Kidney epithelial cell (primary cell): ENCODE measurements at places on chromosomes 4 and X. TPM values are rescaled to one million over a fixed set of nuclear protein-coding genes. Genes with fewer than 3 reads are reported as not detected.

DNA sequence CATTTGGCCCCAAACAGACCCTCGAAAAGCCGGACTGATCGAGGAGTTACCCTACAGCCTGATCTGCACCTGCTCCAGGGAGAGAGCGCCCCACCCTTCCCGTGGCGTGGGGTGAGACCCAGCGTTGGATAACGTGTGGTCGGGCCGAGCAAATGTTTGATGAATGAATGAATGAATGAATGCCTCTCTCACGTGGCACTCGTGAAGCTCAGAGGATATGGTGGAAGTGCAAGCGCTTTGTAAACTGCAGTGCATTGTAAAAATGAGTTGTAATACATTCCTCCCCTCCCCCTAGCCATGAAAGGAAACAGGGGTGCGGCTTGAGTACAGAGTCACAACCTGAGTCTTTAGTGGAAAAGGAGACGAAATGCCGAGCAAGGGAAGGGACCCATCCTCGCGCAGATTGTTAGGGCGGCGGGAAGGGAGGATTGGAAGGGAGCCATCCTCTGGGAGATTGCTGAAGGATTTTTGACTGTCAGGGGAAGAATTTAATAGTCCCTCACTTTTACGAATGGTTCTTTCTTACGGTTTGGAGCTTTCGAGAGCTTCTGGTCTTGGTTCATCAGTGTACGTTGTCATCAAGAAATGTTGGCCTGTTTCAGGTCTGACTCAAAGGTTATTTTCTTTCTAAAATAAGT, 772 bp upstream of the FBXW7 start:
- no peak for DNase-seq

- DNase-seq, result no peak
Observed at GRCh38 chr4:15182600-15183220, 180.4 kb downstream of the CPEB2 start.

- DNase-seq, result no peak
Observed at GRCh38 chr4:125702406-125702805, 387.7 kb downstream of the FAT4 start.

The OPN1MW gene
- not detected in 2 replicates for total RNA-seq

DNA sequence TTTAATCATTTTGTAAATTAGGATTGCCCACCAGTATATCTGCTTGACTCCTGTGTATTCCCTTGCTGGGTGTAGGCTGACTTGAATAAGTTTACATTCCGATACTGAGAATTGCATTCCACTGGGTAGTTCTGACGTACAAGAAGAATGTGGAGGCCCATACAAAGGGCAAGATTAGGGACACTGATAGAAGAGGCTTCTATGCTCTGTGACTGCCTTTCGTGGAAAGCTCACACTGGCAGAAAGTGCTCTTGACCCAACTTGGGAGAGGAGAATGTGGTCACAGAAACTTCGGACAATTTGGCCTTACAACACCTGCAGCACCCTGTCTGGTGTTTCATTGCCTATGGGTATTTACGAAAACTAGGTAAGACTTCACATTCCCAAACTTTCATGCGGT, 126.3 kb downstream of the RAPGEF2 start:
- peak; percentile 35 for DNase-seq

GRCh38 chr4:59503731-59504130, 1696.4 kb upstream of the ADGRL3 start:
- no peak for DNase-seq

DNA sequence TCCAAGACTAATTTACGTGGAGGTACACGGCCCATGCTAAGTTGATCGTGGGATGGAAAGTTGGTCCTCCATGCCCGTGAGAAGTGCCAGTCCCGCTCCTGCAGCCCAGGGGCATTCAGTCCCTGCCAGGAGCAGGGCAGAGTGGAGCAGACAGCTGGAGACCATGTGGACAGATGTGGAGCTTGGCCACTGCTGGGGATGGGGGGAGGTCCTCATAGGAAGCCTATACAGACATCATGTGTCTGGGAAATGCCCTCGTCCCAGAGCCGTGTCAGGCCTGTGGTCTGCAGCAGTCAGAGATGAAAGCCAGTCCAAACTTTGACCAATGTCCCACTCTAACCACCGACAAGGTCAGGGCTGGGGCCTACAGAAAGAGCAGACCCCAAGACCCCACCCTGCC, 118.4 kb downstream of the CPZ start:
- no peak for DNase-seq

GRCh38 chr4:152255437-152255836, 280.5 kb downstream of the FBXW7 start:
- no peak for DNase-seq

The SMIM31 gene
- total RNA-seq, result not detected in 2 replicates

The NEIL3 gene
- total RNA-seq, result 2.1 TPM in 2 replicates

GRCh38 chr4:108166441-108167315, 2.1 kb downstream of the LEF1 start:
- DNase-seq, result no peak

- no peak for DNase-seq
Observed at GRCh38 chr4:23368081-23368697, 521.7 kb downstream of the PPARGC1A start.

DNA sequence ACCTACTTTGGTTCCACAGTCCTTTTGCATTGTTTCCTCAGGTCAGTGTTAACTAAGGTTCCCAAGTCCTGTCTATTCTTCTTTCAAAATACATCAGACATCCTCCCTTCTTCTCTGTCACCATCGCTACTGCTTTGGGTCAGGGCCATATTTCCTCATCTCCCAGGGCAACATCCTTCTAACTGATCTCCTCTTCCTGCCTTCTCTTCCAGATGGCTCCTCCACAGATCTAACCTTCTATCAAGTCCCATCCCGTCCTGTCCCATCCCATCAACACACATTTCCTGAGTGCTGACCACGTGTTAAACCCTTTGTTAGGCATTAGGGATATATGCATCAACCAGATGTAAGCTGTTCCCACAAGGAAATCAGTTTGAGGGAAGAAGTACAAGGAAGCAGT, 25.9 kb downstream of the PLAC1 start:
- DNase-seq, result no peak

The CXCL13 gene
- total RNA-seq, result not detected in 2 replicates

DNA sequence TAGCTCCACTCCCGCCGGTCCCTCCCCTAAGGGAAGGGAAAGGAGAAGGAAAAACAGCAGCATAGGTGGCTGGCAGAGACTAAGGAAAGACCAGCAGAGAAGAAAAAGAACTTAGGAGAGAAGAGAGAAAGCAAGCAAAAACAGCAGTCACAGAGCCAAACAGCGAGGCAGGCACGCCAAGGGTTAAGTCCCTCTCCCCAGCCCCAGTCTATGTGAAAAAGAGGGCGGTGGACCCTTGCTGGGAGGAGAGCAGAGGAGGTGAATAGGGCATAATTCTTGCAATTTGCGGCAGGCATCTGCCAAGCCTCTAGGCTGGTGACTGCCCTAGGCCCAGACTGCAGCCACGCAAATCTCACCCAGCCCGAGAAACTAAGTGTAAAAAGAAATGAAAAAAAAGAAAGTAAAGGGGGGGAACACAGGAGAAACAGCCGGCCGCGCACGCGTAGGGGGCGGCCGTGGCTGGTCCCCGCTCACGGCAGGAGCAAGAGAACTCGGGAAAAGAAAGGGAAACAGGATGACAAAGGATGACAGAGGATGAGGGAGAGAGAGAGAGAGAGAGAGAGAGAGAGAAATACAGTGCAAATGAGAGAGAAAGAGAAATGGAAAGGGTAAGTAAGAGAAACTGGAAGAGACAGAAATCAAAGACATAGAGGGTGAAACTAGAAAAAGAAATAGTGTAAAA, 48.6 kb downstream of the MAGEA9 start:
- no peak for DNase-seq

DNA sequence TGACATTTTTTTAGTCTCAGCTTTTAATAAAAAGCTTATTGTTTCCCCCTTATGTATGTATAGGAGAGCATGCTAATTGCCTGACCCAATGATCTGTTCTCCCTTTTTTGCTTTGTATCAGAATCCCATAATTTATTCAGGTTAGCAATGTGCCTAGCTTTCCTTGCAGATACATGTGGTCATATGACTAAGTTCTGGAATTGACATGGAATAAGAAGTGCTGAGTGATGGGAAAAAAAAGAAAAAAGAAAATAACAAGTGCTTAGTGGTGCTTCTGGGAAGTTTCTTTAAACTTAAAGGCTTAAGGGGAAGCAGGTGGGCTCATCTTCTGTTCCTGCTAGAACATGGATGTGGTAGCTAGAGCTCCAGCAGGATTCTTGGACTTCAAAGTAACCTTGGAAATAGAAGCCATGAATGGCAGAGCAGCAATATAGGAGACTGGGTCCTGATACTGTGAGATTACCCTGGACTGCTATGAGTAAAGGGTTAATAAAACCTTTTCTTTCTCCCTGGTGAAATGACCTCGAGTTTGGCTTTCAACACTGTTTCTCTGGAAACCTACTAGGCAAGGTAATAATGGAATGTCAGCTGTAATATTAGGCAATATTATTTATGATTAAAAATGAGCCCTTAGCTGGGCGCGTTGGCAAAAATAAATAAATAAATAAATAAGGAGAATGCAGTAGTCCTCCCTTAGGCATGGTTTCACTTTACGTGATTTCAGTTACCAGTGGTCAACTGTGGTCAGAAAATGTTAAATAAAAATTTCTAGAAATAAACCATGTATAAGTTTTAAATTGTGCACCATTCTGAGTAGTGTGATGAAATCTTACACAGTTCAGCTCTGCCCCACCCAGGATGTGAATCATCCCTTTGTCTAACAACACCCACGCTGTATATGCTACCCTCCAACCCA, 16.7 kb upstream of the RBM41 start:
- no peak for DNase-seq

- peak; percentile 68 for DNase-seq
Observed at GRCh38 chr4:153950100-153950979, 161.5 kb upstream of the SFRP2 start.

- peak; percentile 10 for DNase-seq
Observed at GRCh38 chr4:149553959-149554520, 261.6 kb downstream of the IQCM start.

The GCNA gene
- 3.1 and 4.1 TPM in 2 replicates for total RNA-seq

DNA sequence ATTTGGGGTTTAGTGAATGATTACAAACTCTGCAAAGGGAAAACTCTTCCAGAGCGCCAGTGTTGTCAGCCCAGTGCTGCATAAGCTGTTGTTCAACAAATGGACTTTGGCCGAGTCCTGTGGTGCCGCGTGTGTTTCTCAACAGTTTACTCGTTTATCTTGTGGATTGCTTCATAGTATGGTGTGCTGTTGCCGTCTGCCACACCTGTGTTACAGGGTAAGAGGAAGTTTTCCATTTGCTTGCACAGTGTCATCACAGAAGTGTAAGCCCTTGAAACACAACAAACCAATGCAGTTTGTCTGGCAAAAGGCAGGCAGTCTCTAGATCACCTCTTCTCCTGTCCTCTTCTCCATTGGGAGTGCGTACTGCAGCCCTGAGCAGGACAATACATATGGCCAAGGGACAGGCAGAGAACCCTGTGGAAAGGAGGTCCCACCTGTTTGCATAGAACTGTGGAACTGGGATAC, 66.3 kb downstream of the DCUN1D4 start:
- no peak for DNase-seq

The PDGFC gene
- 67.2 and 82.5 TPM in 2 replicates for total RNA-seq

- DNase-seq, result no peak
Observed at GRCh38 chr4:89837993-89838390, 1.0 kb upstream of the SNCA start.

The LEF1 gene
- total RNA-seq, result 9.1 and 13.2 TPM in 2 replicates

The ACSL4 gene
- total RNA-seq, result 68.0 and 70.4 TPM in 2 replicates

DNA sequence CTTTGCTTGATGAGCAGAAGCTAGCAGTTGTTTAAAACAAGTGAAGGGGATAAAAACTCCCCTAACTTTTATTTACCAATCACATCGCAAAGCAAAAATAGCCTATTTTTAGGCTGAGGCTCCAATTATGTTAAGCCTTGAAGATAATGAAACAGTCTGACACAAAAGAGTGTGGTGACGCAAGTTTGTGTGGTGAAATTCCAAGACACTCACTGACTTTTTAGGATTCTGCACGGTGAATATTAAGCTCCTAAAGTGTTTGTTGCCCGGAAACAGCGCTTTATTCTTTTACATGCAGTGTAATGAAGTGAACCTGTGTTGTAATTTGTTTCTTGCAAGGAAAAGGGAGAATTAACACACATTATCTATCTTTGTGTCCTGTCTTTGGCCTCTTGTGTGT, 74.8 kb downstream of the POLA1 start:
- DNase-seq, result no peak

DNA sequence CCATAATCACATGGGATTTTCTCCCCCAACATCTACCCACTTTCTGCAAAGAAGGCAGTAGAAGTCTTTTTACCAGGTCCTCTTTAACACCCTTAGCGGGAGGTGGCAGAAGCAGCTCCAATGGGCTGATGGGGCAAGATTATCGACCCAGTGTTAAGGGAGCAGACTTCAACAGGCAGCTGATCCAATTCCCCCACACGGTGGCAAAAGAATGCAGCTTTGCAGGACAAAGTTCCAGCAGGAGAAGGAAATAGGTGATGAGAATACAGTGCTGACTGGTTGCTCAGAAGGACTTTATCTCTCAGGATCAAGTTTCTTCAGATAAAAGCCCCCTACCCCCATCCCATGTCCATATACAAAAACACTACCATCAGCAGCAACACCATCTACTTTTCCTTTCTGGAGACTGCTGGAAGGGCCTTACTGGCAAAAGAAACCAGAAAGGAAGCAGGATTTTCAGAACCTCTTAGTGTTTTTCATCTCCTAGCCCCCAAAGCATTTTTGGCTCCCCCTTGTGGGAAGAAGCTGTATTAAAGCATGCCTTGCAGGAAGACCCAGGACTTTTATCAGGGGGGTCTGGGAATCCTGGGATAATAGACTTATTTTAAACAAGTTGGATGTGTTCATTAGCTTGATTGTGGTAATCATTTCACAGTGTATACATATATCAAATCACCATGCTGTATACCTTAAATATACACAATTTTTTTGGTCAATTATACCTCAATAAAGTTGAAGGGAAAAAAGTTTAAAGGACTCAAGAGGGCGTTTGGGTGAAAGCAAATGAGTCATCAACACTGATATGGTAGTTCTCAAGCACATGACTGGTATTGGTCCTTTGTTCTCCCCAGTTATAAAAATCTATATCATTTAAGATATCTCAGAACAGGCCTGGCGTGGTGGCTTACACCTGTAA, 146.4 kb downstream of the GPC3 start:
- no peak for DNase-seq

GRCh38 chr4:120011725-120012124, 54.9 kb downstream of the MAD2L1 start:
- DNase-seq, result no peak

The CLDN2 gene
- 0.13 TPM in 1 of 2 replicates, not detected in the other for total RNA-seq

The TLR10 gene
- total RNA-seq, result not detected in 2 replicates

The NKX3-2 gene
- not detected in 2 replicates for total RNA-seq

The CD38 gene
- total RNA-seq, result 0.04 TPM in 1 of 2 replicates, not detected in the other

- DNase-seq, result no peak
Observed at GRCh38 chrX:107447642-107448041, 1.8 kb upstream of the FRMPD3 start.

The BRS3 gene
- not detected in 2 replicates for total RNA-seq

DNA sequence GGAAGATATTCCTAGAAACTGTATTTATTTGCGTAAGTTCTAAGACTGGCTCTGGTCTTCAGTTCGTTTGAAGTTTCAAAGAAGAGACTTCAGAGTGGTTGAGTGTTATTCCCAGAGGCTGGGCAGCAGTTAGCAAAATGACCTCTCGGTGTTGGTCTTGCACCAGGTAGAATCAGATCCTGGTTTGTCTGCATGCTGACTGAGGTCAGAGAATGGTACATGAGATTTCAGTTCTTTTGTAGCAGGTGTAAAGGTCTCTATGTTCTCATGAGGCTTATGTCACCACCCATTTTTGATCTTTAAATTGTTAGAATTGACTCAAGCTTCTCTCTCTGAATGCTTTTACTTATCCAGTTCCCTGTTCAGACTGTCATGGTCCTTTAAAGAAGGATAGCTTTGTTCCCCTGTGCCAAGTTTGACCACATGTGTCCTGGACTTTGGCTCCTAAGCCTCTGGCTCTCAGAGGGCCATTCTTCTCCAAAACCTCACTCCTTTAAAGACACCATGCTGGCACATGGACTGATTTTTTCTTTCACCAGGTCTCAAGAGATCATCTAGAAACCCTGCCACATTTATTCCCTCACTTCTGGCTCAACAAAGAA, 355.8 kb upstream of the BOD1L1 start:
- DNase-seq, result no peak
